ENCODE measurements at places on chromosomes 4 and X.
A peak's percentile ranks its signal among the peaks of the same experiment; 100 is the strongest.

DNA sequence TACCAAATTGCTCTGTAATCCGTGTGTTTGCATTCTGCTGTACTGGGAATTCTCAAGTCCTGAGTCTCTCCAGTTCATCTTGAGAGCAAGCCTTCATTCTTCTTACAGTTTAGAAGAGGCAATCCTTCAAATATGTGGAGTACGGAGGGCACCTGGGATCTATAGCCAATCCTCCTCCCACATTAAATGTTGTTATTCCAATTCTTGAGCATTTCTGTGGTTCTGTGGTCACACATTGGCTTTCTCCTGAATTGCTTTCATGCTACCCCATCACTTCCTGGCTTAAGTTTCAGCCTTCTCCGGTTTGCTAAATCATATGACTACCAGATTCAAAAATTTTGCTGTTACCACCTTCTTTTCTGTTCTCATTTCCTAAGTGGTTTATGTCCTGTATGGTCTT is 611.1 kb downstream of the PCDH19 start:
- DNase-seq = no peak

GRCh38 chrX:118484216-118484903 is 11.3 kb upstream of the DOCK11 start:
- no peak for DNase-seq

DNA sequence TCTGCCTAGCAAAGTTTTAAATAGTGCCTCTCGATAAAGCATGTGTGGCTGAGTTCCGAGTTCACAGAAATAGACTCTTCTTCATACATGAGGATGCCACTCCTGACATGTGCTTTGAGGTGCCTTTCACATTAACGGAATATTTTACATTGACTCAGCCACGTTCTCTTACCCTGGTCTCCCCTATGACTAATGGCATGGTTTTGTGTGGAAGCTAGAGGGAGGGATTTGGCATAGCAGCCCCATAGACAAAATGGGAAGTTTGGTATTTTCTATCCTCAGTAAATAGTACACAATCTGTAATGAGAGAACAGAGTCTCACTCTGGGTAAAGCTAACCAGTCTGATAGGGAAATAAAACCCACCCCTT is 68.9 kb downstream of the PCDH19 start:
- no peak for DNase-seq

DNA sequence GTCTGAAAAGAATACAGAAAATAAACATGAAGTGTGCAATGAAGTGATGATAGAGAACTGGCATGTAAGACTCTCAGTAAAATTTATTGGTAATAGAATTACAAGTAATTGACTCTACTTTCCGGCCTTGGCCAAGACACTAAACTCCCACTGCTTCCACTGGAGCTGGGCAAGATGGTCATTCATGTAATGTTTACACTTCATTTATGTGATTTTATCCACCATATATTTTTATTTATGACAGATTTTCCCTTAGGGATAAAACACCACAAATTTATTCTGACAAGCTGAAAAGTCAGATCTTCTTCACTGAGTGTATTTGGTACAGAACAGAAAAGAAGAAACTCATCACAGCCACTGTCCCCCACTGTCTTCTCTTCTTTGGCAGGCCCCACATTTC is 191.9 kb downstream of the SLC39A8 start:
- no peak for DNase-seq

DNA sequence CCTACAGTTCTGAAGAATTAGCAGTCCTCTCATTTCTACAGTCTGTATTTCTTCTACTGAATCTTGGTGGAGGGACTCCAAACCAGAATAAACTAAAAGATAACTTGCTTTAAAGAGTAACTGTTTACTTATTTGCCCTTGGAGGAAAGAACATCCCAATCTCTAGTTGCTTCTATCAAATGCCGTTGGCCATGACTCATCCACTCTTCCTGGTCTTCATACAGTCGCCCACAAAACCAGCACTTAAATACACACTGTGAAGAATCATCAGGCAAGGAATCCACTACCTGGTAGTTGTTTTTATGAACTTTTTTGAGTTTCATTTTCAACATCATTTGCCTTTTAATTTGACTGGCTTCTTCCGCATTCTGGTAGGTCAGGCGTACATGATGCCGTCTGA is 14.2 kb downstream of the ZNF518B start:
- DNase-seq = no peak

DNA sequence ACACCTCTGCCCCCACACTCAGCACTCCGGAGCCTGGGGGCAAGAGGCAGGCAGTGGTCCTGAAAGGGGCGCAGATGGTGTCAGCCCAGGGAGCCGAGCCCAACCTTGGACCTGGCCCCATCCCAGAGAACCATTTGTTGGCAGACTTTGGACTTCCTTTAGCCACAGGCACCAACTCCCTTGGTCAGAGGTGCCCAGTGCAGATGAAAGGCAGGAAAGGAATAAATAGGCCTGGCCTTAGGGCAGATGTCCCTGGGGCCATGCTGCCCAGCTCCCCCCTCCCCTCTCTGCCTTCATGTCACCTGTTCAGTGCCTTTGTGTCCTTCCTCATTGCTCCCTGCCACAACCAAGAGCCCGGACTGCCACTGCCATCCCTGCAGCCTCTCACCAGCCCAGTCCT is 52.8 kb downstream of the SEL1L3 start:
- DNase-seq = no peak

DNA sequence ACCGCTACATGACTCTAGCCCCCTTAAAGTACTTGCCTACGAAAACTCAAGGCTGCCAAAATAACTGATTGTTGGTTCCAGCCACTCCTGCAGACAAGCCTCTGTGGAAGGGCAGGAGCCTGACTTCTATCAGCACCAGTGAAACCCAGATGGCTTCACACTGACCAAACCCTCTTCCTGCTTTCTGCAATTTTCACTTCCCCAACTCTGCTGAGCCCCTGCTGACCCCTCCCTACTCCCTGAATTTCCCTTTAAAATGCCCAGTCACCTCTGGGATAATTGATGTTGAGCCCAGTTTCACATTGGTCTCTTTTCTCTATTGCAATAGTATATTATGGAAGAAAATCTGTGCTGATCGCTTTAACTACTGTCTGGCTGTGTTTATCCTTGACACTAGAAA is 61.6 kb upstream of the STS start:
- no peak for DNase-seq

DNA sequence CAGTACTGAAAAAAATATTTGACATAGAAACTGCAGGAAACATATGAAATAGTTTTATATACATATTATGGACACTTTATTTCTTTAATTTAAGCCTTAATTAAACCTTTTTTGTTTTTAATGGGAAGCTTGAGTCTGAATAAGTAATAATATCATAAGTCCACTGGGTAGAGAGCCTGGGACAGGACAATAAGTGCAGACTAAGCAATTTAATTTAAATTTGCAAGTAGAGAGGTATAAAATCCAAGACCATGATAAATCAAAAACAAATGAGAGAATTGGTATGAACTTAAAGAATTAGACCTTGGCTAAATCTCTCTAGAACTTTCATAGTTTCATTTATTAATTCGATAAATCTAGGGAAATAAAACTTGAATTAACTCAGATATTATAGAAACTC is 571.2 kb downstream of the ARAP2 start:
- no peak for DNase-seq

GRCh38 chrX:71178908-71179307 is 34.3 kb downstream of the NLGN3 start:
- peak; percentile 50 for DNase-seq

GRCh38 chr4:88964450-88964849 is 92.5 kb downstream of the FAM13A start:
- no peak for DNase-seq

- peak; percentile 34 for DNase-seq
These were observed 16.9 kb upstream of the LOC101059915 start for GRCh38 chrX:71650333-71650969.

GRCh38 chrX:29662101-29662500 is 553.3 kb upstream of the MAGEB2 start:
- DNase-seq = no peak

- no peak for DNase-seq
These were observed 278.3 kb downstream of the FBXW7 start for GRCh38 chr4:152257601-152258066.

GRCh38 chr4:146179784-146180370 is 4.4 kb downstream of the LSM6 start:
- DNase-seq = no peak

GRCh38 chr4:153497988-153498967 is 32.1 kb downstream of the TMEM131L start:
- peak; percentile 17 for DNase-seq
